ENCODE measurements at places on chromosomes 12 and 14.

DNA sequence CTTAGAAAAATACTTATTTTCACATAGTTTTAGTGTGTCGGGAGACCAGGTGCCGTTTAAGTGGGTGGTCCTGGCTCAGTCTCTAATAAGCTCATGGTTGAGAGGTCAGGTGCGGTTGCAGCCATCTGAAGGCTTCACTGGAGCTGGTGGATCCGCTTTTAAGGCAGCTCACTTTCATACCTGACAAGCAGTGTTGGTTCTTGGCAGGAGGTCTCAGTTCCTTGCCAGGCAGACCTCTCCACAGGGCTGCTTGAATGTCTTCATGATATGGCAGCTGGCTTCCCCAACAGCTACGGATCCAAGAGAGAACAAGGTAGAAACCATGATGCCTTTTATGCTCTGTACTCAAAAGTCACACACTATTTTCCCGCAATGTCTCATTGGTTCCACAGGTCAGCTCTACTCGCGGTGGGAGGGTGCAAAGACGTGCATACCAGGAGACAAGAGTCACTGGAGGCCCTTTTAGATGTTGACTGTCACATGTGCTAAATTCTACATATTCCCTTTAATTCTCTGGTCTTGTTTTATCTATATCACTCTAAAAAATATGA is 8.0 kb upstream of the ZDHHC17 start:
- DNase-seq: no peak

DNA sequence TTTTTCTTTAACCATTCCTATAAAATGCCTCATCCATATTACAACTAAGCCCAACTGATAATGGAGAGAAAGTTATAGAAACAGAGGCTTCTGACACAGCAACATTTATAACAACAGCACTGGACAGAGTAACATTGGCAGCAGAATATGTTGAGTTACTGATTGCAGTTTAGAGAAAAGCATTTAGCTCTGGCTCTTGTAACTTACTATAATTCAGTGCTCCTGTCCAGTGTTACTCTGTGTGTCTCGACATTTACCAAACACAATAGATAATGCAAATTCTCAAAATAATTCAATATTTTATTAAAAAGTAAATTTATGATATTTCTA is 356.1 kb downstream of the CEP128 start:
- no peak for DNase-seq

DNA sequence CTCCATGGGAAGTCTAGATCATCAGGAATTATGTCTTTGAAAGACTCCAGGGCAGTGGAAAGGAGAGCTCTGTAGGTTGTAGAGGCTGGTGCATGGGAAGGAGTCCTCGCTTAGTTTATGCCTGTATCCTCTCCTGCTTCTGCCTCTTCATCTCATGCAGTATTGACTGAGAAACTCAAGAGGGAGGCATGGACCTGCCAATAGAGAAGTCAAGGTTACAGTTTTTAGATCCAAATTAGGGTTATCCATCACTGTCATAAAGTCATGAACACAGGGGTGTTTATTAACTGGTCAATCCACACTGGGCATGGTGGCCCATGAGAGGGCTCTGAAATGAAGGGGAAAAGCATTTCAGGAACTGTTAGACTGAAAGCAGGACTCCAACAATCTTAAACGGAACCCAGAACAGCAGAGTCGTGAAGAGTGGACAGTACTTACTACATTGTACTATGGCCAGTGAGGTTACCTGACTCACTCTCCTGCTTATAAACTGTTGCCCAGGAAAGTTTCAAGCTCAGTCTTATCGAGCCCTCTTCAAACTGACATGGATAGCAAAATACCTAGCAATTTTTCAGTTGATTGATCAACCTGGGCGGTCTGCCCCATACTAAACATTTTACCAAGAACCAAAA is 30.1 kb upstream of the DHRS7 start:
- no peak for DNase-seq

- DNase-seq: no peak
Observed at GRCh38 chr14:93525696-93526451, 95.1 kb downstream of the UNC79 start.

GRCh38 chr12:116009805-116010204 is 267.7 kb downstream of the MED13L start:
- DNase-seq: no peak

DNA sequence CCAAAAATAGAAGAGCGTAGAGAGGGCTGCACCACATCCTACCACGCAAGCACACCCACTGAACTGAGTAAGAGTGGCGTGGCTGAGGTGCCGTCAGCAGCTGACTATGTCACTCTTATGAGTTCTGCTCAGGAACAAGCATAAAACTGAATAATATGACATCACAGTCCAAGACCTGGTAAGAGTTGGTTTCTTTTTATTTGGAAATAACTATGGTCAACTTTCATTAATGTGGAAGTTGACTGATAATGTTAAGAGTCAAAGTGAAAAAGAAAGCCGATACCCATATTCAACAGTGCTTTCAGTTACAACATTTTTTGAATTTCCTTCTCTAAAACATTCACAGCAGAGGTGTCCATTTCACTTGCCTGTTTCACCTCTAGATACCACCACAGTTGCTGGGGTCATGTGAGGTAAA is 44.6 kb downstream of the GNS start:
- no peak for DNase-seq

DNA sequence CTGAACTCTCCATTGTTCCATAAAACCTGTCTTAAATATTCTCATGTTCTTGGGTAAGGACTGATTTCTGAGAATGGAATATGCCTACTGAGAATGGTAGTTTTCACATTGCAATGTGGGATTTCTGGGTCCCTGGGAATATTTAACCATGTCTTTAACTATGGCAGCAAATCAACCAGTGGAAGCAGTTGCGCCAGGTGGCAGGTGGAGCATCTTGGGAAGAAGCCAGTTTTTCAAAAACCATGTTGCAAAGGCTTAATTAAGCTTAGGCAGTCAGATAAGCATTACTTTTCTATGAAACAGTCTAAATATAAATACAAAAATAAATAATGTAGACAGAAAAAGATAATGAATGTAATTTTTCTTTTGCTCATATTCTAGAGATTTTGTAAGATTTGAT is 448.1 kb downstream of the ADAMTS20 start:
- no peak for DNase-seq

DNA sequence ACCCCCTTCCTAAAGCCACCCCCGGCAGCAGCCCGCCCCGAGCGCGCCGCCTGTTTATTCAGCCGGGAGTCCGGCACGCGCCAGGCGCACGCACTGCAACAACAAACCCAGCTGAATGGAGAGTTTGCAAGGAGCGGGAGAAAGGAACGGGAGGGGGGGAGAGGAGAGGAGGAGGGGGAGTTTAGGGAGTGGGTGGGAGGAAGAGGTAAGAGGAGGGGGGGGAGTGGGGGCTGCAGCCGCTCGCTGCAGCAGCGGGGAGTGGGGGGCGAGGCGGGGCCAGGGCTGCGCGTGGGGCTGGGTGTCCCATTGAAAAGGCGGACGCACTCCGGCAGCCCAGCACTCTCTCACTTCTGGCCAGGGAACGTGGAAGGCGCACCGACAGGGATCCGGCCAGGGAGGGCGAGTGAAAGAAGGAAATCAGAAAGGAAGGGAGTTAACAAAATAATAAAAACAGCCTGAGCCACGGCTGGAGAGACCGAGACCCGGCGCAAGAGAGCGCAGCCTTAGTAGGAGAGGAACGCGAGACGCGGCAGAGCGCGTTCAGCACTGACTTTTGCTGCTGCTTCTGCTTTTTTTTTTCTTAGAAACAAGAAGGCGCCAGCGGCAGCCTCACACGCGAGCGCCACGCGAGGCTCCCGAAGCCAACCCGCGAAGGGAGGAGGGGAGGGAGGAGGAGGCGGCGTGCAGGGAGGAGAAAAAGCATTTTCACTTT is at the start of gene ASCL1:
ASCL1 (plus strand) TSS at position 336 of the 712 bp plus-strand sequence. CDS start 571 bp downstream, outside the sequence.
- no peak for DNase-seq

DNA sequence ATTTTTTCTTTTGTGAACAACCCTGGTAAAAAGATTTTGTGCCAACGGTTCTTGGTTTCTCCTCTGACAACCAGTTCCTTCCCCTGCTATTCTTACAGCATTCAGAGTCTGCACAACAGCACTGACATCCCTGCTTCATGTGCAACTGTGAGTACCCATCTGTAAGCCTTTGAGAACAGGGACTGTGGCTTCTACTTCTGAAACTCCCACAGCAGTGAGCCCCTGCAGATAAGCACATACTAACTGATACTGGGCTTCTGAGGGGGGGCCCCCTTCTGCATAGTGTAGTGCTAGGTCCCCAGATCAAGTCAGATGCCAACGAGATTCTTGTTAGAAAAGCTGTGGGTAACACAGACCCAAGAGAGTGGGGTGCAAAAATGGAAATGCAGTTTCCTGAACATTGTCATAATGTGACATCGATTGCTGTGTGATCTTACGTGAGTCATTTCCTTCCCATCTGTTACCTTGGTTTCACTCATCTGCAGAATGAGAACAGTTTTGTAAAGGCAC is 11.1 kb upstream of the NINJ2 start:
- DNase-seq: no peak

DNA sequence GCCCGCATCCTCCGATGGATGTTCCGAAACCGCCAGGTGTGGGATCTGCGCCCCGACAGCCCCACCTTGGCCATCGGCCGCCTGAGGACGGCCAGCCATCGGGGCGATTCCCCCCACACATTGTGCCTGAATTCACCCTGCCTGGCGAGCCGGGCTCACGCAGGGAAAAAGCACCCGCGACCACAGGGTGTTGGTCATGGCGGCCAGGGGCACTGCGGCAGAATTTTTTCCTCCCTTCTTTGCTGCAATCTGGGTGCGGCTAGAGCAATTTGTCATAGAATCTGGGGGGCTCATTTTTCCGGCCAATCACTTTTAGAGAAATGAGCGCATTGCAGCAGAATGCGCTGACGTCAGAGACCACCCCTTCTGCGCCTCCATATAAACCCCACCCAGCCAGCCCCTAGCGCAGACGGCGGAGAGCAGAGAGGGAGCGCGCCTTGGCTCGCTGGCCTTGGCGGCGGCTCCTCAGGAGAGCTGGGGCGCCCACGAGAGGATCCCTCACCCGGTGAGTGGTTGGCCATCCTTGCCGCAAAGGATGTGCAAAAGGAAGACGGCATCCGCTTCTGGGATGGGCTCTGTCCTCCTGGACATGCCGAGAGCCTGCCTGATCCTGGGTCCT is at the start of gene MEG3:
MEG3 (plus strand) TSS at position 406 of the 619 bp plus-strand sequence.
- DNase-seq: no peak

- no peak for DNase-seq
Observed at GRCh38 chr12:21354641-21355040, 18.1 kb upstream of the IAPP start.

- DNase-seq: no peak
Observed at GRCh38 chr12:102300824-102301461, 103.3 kb upstream of the PMCH start.

- DNase-seq: no peak
Observed at GRCh38 chr12:68499616-68500015, 111.1 kb upstream of the RAP1B start.

- no peak for DNase-seq
Observed at GRCh38 chr12:56198836-56199235, 9.6 kb upstream of the SMARCC2 start.

Measured in cardiac septum (tissue), 1 donor.